Upper lobe of left lung (tissue), 6 donors: ENCODE measurements at places on chromosomes 6 and 20. TPM values are rescaled to one million over a fixed set of nuclear protein-coding genes. Genes with fewer than 3 reads are reported as not detected.
A peak's percentile ranks its signal among the peaks of the same experiment; 100 is the strongest.

Gene CALHM6
- total RNA-seq, result 7.4 TPM

GRCh38 chr6:146898069-146898887, 299.5 kb downstream of the ADGB start:
- no peak for DNase-seq

DNA sequence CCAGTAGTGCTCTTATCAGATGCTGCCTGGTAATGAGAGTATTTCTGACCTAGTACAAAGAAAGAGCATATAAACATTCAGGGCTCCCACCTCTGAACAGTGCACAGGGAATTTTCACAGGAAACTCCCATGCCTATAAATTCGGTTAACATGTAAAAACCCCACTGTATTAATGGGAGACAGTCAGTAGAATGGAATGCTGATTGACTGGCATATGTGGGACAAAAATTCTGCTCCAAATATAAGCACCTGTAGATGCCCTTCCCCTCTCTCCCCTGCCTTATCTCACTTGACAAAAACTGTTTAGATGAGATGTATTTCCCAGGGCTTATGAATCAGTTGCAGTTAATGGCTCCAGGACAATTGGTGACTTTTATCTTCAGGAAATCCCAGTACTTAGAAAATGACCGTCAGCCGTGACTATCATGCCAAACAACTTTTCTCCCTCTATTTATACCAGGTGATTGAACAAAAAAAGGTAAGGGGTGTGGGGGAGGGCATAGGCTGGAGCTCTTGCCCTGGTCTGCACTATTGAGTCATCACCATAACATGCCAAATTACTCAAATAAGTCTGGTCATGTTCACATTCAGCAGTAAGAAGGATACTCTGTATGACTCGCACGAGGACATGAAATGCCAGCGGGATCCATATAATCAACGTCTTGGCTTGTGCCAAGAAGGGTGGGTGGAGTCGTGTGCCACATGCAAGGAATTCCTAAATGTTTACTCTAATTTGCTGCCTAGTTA, 176.4 kb upstream of the BMP2 start:
- DNase-seq, result no peak

DNA sequence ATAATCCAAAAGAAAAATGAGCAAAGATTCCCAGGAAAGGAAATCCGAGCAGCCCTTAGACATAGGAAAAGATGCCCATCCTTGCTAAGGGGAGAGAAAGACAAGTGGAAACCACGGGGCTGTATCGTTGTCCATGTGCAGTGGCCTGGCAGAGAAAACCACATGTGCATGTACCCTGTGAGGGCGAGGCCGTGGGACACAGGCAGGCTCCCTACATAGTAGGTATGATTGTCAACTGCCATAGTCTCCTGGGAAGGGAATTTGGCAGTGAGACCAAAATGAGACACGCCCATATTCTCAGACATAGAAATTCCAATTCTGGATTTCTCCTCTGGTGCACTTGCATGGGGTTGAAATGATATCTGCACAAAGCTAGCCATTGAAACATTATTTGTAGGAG, 169.7 kb upstream of the SALL4 start:
- DNase-seq, result no peak

DNA sequence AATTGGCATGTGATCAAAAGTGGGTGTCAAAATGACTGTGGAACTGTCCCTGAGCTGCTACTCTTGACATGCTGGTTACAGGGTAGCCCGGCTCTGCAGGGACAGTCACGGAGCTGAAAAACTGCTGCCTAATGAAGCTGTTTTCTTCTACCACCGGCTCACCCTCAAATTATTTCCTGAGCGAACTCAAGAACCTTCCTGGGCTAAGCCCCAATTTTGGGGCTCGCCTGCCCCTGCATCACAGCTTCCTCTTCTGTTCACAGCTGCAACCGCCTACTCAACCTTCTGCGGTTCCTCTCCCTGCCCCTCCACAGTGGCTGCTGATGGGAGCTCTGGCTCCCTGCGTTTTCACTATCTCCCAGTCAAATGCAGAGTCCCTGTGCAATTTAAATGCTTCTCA, 110.8 kb upstream of the MLN start:
- no peak for DNase-seq

DNA sequence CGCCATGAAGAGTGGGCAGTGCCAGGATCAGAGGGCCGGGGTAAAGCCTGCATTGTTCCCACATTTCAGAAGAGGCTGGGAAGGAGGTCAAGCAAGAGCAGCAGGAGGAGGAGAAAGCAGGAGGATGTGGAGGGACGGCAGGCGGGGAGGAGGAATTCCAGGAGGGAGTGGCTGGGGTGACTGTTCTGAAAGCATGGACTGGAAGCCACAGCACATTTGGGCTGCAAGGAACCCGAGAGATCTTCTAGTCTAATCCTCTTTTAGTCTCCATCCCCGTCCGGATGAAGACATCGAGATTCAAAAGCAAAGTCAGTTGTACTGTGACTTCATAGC, 76.9 kb downstream of the FAM50B start:
- no peak for DNase-seq

DNA sequence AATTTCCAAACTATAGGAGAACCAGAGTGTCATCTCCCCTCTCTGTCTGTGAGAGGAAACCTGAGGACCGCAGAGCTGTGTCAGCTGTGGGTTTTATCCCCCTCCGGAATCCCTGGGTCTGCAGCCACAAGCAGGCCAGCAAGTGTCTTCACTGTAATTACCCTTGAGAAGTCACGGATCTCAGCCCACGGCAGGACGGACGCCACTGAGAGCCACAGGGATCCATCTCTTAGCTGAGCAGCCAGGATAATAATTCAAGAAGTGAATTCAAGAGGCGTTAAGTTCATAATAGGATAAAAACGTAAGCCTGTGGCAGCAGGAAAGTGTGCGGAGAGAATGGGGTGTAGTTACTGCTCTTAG, 37.0 kb downstream of the DLL1 start:
- no peak for DNase-seq

DNA sequence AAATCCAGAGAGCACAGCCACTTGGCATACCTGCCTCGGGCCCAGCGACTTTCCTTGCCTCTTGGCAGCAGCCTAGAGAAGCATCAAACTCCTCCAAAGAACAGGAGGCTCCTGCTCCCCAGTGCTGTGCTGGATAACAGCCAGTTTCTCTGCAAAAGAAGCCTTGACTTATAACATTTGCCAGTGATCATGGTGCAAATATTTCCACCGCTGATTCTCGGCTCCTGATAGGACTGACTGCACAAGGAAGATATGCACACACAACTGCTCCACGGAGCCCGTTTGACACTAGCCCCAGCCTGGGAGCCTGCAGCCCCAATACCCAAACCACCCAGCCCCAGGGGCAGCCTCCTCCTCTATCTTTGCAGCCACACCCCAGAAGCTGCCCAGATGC, 17.5 kb downstream of the ACSS1 start:
- no peak for DNase-seq

GRCh38 chr6:134752445-134752844, 197.5 kb downstream of the ALDH8A1 start:
- DNase-seq, result no peak

- DNase-seq, result no peak
These were observed 60.9 kb downstream of the EPHA7 start for GRCh38 chr6:93358435-93358834.

GRCh38 chr6:29792123-29793035, 35.2 kb upstream of the HLA-G start:
- DNase-seq, result peak; percentile 66

GRCh38 chr6:139251045-139251690, 40.6 kb downstream of the TXLNB start:
- no peak for DNase-seq

- no peak for DNase-seq
These were observed 3.8 kb upstream of the FKBP1A start for GRCh38 chr20:1396702-1397101.

DNA sequence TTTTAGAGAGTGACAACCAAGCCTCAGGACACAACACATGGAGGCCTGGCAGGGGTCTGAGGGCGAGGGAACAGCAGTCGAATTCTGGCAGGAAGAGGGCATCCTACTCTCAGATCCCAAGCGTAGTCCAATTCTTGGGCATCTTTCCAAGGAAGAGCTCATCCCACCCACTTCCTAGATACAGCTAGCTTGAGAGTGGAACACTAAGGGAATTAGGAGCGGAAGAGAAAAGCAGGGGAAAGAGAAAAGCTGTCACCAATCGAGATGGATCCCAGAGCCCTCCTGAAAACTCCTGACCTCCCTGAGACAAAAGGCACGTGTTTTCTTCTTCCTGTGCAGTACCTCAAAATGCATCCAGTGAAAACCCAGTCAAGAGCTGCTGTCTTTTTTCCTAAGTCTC, 67.1 kb downstream of the GFOD1 start:
- DNase-seq, result no peak

GRCh38 chr6:169800116-169800667, 48.8 kb downstream of the ERMARD start:
- DNase-seq, result no peak

- DNase-seq, result no peak
These were observed 43.3 kb downstream of the GTF2H5 start for GRCh38 chr6:158211273-158212055.

- no peak for DNase-seq
These were observed 448 bp upstream of the RNF114 start for GRCh38 chr20:49935746-49936152.
